ENCODE measurements at places on chromosomes 6 and 20.

DNA sequence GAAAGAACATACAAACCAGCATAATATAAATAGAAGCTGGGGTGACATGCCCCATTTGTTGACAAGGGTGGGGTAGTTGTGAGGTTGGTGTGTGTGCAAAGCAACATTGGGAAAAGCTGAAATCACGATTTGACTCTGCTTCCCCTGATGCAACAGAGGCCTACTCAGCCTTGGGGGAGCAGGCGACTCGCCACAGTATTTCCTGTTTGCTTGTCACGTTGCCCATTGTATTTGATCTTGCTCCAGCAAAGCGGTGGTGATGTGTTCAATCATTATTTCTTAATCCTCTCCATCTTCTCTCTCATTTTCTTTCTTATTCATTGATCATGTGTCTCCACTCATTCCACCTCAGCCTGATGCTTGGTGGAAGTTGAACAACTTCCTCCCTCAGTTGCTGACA is 165.8 kb upstream of the CITED2 start:
- peak; percentile 36 for DNase-seq

DNA sequence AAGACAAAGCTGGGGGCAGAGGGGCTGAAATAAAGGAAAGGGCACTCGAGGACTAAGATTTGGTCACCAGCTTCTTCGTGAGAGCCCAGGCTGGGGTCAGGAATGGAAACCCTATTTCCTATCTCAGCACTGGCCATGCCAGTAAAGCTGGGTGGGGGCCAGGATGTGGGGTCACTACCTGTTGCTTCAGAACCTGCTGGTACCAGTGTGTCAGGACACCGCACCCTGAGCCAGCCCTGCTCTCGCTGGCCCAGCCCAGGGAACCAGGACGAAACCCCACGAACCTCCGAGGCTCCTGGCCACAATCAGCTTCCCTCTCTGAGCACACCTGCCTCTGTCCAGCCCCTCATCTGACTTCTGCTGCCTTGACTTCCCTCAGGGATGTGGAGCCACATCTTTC is 2.1 kb downstream of the CDSN start:
- DNase-seq: no peak

DNA sequence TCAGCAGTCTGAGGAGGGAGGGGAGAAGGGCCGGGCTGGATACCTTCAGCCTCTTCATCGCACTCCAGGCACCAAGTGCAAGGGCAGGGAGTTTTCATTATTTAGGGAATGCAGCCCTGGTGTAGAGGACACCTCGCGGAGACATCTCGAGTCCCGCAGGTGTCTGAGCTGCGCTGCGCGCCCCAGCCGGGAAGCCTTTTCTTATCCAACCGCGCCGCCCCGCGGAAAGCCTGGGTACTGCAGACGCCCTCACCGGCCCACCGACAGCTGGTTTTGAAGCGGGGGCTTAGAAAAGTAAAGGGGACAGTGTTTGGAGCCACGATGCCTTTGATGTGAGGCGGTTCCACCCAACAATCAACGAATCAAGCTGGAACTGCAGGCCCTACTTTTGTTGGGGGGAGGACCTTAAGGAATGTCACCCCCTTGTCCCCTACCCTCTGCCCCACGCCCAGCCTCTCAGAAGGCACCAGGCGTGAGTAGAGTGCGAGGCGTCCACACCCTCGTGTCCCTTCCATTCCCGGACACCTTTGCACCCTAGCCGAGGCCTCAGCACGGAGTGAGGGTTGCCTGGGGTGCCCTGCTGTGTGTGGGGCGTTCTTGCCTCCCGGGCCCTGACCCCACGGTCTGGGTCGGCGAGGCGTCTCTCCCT is 8.6 kb downstream of the NKX2-2 start:
- DNase-seq: peak; percentile 5

- no peak for DNase-seq
These were observed 62.4 kb downstream of the GCNT2 start for GRCh38 chr6:10583509-10583901.

DNA sequence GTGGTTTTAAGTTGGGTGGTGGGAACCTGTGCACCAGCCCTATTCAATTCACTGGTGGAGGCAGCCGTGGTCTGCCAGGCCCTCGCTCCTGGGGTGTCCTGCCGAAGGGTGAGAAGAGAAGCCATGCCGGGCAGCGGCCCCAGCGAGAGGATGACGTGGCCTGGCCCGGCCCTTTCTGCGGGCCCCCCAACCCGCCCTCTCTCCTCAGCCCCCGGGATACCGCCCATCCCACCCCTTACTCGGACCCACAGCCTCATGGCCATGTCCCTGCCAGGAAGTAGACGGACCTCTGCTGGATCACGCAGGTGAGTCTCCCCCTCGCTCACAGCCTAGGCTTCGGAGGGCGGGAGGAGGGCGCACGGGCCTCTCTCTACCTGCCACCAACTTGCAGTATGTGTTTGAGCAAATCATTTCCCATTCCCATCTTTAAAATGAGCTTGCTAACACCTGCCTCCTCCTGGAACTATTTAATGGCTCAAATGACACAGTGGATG is 30.1 kb downstream of the SNPH start:
- DNase-seq: no peak

GRCh38 chr6:8006208-8006607 is 58.0 kb downstream of the BLOC1S5 start:
- no peak for DNase-seq

DNA sequence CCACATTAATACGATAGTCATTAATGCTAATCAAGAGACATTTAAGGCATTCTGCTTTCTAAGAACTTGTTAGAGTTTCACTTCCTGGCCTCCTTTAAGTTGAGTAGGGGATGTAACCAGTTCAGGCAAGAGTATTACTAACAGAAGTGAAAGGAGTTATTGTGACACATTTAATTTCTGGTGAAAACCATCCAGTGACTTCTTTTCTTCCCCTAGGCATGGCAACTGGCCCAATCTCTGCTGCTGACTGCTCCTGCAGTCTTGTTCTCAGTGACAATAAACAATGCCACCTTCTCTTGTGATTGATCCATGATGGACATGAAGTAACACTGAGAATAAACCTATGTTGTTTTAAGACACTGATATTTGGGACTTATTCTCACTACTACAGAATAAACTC is 130.9 kb upstream of the DEFB112 start:
- DNase-seq: no peak

DNA sequence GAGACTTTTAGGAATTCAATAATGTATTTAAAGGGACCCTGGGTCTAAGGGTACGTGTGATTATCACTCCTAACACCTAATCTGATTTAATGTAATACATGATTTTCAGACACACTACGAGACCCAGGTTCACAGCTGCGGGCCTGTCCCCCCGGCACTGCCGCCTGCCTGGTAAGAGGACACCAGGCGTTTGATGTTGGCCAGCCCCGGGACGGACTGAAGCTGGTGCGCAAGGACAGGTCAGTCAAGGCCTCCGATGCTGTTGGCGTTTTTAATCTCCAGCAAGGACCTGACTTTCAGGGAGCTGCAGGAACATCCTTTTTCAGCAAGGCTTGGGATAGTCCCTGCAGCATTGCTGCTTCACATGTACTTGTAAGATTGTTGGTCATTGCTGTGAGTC is 58.2 kb downstream of the IGF2R start:
- DNase-seq: no peak

DNA sequence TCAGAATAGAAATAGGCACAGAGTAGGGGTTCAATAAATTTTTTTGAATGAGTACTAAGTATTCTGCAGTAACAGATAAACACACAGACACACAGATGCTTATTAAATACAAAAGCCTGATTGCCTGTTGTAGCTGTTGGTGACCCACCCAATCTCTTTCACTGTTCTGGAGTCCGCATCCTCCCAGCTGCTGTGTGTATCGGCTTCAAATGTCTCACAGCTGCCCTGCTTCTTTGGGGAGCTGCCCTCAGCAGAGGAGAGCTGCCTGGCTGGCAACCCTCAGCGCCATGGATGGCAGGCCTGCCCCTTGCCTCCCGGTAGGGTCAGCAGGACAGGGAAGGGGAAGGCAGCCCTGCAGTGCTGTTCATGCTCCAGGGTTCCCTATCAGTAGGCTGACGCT is 85.9 kb upstream of the PRND start:
- no peak for DNase-seq

- DNase-seq: peak; percentile 40
These were observed 611 bp downstream of the NFYA start for GRCh38 chr6:41073203-41073967.

- DNase-seq: no peak
These were observed 122.3 kb downstream of the QRSL1 start for GRCh38 chr6:106751501-106752252.

GRCh38 chr20:25382704-25383370 is 7.8 kb downstream of the ABHD12 start:
- no peak for DNase-seq
